ENCODE measurements at places on chromosomes 5 and 9.

DNA sequence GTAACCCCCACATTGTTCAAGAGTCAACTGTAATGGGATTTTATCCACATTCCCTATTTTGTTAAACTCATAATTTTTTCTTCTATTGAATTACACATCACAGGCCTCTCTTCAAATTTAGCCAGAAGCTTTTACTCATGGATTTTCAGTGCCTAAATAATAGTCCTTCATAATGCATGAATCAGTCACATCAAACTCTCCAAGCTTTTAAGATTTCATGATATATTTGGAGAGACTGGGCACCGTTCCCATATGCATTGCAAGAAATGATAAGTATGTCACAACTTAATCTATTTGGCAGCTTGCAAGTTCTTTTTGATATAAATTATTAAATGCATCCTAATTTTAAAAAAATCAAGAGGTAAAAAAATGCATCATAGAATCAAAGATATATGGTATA, 465.9 kb downstream of the DMAC1 start:
- DNase-seq = no peak

GRCh38 chr9:125999504-125999881, 252.3 kb downstream of the PBX3 start:
- DNase-seq = no peak

- DNase-seq = no peak
Measured at GRCh38 chr5:2204366-2205184, 321.9 kb upstream of the IRX4 start.

DNA sequence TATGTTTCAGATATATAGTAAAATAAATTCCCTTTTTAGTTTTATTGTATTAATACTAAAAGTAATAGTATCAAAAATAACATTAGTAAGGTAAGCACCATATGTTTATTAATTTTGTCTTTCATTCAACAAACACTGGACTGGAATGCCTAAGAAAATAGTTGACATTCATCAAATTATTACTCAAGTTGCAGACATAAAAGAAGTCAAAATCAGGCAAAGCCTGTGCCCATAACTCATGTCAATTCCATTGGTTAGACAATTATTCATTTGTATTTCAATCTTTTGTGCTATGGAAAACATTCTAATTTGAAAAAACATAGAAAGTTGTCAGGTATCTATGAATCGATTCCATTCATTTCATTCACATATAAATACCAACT, 158.9 kb downstream of the CEMIP2 start:
- DNase-seq = no peak

GRCh38 chr9:113707953-113708695, 168.0 kb upstream of the ZNF618 start:
- DNase-seq = no peak

DNA sequence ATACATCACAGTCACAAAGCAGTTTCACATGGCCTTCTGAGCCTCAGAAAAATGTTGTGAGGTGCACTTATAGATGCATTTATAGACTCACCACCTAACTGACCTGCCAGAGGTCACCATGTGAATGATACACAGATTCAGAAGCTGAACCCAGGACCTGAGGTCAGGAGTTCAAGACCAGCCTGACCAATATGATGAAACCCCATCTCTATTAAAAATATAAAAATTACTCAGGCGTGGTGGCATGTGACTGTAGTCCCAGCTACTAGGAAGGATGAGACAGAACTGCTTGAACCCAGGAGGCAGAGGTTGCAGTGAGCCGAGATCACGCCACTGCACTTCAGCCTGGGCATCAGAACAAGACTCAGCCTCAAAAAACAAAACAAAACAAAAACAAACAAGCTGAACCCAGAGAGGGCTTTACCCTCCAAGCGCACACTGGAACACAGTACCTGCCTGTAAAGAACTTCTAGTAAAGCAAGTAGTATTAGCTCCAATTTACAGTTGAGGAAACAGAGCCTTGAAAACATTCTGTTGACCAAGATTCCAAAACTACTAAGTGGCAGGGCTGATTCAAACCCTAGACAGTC, 16.3 kb downstream of the ECPAS start:
- DNase-seq = no peak

- DNase-seq = no peak
Measured at GRCh38 chr9:7209016-7209715, 451.4 kb downstream of the KDM4C start.

GRCh38 chr5:108521841-108522506, 140.1 kb upstream of the FBXL17 start:
- no peak for DNase-seq

GRCh38 chr9:89872426-89872912, 267.7 kb downstream of the GADD45G start:
- no peak for DNase-seq

- DNase-seq = no peak
Measured at GRCh38 chr5:102794677-102795331, 39.7 kb downstream of the PAM start.

GRCh38 chr5:31671339-31671741, 32.4 kb downstream of the PDZD2 start:
- no peak for DNase-seq
